ENCODE measurements at places on chromosomes 7 and 10. TPM values are rescaled to one million over a fixed set of nuclear protein-coding genes. Genes with fewer than 3 reads are reported as not detected.

TMEM273 gene
- total RNA-seq = 3.7 TPM

CCL24 gene
- total RNA-seq = not detected

TUBAL3 gene
- total RNA-seq = not detected

GRID1 gene
- total RNA-seq = not detected

FXYD4 gene
- total RNA-seq = not detected

DDIT4 gene
- total RNA-seq = 53.0 TPM

TMEM213 gene
- total RNA-seq = not detected

GNGT1 gene
- not detected for total RNA-seq

PGAM2 gene
- total RNA-seq = not detected

ST8SIA6 gene
- total RNA-seq = 0.51 TPM

PRPF18 gene
- 21.0 TPM for total RNA-seq
